Gastroesophageal sphincter (tissue), 4 donors: ENCODE measurements at places on chromosomes 7 and 10. TPM values are rescaled to one million over a fixed set of nuclear protein-coding genes. Genes with fewer than 3 reads are reported as not detected.

GRCh38 chr10:124697837-124698544 is 46.2 kb downstream of the FAM53B start:
- no peak for ATAC-seq

DNA sequence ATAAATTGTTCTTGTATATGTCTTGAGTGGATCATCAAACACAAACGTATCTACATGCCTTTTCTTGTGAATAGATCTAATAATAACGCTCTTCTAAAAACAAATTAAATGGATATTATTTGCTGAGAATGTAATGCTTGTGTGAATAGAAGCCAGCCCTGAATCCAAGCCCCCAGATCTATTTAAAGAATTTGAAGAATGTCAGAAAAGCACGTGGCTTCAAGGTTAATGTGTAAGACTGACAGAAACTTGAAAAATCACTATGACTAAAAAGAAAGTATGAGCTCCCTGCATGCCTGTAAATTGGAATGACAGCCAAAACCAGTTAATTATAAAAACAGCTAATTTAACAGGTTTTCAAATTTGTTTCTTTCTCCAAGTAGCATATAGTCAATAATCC is 43.2 kb upstream of the ATRNL1 start:
- no peak for ATAC-seq

DNA sequence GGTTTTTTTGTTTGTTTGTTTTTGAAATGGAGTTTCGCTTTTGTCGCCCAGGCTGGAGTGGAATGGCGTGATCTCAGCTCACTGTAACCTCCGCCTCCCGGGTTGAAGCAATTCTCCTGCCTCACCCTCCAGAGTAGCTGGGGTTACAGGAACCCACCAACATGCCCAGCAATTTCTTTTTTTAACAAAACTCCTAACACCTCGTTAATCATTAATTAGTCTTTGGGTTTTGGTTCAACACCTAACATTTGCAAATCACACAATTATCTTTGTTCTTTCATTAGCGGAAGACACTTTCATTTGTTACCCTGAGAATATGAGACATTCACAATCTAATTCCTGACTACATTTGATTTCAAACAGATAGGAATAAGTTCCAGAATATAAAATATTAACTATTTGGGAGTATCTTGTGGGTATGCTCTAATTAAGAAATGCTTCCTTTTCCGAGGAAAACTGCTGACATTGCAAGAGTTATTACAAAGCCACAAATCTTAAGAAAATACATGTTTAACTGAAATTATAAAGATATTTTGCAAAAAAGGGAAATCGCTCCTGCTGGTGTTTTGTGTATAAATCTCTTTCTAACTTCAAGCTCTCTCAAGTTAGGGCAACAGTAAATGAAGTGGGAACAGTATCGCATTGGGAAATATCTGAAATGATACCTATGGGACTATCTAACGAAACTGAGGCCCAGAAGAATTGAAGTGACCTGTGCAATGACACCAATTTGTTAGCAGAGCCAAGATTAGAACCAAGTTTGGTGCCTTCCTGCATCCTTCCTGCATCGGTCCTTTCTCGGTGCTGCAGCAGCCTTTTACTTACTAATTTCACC is 1.2 kb upstream of the LSM8 start:
- no peak for ATAC-seq

DNA sequence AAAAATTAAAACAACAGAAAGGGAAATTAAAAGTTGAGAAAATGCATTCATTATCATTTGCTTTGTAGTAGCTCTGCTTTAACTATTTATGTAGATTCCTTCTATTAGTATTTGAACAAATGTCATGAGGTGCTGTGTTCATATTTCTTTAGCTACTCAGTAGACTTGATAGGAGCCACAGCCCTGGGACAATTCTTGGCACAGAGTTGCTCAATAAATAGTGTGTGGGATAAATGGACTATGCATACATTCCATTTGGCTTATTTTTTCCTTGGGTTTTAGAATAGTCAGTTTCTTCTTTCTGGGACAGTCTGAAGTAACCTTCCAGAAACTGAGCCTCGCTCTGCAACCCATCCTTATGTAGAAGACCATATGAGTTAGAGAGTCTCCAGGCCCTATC is 13.4 kb downstream of the RPP30 start:
- ATAC-seq, result no peak

- no peak for ATAC-seq
These were observed 19.5 kb upstream of the EIF5AL1 start for GRCh38 chr10:79492839-79493238.

DNA sequence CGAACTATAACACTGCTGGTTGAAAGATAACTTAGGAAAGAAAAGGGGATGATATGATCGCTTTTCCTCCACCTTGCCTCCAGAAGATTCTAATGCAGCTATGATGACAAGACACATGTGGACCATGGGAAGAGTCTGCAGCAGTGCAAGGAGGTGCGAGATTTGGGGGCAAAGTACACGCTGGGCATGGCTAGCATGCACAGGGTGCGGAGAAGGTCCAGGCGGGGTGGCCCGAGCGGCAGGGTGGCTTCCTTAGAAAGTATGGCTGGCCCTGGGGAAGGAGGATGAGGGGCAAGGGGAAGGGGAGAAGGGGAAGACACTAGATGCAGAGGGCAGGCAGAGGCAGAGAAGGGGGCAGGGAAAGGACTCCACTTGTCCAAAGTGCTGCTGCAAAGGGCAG is 15.6 kb downstream of the ATXN7L1 start:
- ATAC-seq, result no peak

GRCh38 chr10:26269754-26270153 is 53.2 kb downstream of the GAD2 start:
- no peak for ATAC-seq

- no peak for ATAC-seq
These were observed 588.0 kb upstream of the LRRN3 start for GRCh38 chr7:110502888-110503465.

DNA sequence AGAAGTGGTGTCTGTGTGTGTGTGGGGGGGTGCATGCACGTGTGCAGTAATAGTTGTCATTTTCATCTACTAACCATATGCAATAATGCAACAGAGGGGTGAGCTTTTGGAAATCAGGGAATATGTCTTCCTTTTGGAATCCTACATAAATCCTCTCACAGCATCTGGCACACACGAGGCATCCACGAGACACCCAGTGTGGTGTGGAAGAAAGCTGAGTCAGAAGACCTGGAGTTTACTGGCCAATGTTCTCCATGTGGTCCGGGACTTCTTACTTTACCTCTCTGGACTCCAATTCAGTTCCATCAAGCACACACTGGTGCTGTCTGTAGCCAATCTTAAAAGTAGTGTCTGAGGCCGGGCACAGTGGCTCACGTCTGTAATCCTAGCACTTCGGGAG is 43.1 kb upstream of the C10orf90 start:
- ATAC-seq, result no peak

- ATAC-seq, result no peak
These were observed 39.3 kb downstream of the C1GALT1 start for GRCh38 chr7:7221599-7222038.

DNA sequence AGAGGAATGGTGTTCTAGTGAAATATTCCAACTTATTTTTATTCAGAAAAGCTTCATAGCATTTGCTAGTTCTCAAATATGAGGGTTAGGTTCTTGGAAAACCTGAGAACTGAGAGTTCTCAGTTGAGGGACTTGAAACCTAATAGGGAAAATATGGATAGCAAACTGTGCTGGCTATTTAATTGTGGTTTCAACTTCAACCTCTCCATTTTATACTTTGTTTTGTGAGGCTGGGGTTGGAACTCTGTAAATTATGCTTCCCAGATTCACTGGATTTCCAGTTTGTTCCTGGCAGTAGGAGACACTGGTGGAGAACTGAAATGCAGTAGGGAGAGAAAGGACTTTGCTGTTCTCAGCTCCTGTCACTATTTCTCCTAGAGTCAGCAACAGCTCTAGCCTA is 52.7 kb downstream of the CDK14 start:
- no peak for ATAC-seq

DNA sequence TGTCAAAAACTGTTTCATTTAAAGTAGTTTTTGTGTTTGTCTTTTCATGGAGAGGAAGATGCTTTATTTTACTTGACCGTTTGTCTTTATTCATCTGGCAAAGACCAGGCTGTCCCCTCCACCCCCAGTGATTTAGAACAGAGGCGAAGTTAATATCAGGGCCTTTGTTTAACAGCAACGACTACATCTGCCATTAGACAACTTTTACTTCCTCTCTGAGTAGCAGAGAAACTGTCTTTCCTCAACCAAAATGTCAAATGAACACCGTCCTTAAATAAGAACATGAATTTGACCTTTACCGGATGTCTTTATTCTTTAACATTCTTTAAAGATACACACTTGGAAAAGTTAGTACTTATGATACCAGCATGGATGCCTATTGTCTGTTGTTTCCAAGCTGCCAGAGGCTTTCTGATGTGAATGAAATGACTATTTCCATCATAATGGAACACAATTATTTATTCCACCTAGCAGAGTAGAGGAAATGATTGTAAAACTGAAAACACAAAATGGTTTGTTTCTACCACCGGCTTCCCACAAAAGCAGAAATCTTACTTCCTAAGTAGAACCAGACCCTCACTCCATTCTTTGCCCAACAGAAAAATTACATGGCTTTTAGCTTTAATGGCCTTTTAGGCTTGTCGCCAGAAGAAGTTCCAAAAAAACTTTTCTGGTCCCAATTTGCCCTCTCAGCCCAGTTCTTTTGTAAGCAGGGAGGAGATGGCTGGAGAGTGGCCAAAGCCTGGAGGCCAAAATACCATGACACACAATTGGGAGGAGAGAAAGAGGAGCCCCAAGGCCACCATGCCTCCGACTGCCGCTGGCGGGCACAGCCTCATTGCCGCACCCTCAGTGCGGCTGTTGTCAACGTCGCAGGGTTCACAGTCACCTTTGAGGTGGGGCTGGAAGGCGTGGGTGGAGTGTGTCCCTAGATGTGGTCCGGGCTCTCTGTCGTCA is 168.5 kb downstream of the TEX36 start:
- no peak for ATAC-seq

DNA sequence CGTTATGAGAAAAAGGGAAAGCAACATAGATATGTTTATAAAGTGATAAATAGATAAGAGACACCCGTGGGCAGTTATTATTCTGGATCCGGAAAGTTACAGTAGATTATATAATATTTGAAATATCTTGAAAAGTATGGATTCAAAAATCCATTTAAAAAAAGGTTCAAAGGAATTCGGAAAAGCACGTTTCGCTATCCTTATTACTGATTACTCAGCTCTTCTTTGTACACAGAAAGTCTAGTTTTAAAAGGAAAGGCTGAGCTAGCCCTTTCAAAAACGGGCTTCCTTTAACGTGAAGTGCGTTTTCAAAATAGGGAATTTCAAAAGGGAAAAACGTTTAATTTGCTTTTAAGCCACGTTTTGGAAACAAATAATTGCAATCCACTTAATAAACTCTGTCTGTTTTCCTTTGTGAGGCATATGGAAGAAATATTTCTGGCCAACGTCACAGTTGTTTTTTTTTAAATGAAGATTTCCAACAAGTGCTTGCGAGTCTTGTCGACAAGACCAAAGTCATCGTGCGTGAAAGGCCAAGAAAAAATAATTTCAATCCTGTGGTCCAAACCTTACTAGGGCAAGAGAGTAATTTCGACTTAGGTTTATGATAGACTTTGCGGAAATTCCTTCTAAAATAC is 2.2 kb upstream of the SKIDA1 start:
- ATAC-seq, result no peak

GRCh38 chr7:50147951-50148808 is 55.1 kb upstream of the ZPBP start:
- ATAC-seq, result no peak

- no peak for ATAC-seq
These were observed 235.0 kb downstream of the FANK1 start for GRCh38 chr10:126131341-126131740.

DNA sequence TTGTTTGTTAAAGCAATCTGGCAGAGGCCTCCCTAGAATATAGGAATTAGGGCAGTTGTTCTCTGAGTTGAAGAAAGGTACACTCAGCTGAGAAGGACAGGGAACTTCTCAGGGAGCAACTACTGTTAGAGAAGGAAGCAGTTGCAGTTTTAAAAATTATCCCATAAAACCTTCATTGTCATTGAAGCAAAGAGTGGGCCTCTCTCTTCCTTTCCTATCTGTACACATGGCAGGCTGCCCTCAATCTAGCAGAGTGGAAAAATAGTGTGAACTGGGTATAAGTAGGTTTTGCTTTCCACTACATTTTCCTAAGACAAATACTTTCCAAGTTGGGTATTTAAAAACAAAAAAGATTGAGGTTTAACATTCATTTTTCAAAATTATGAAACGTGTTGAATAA is 236.7 kb upstream of the KLF14 start:
- ATAC-seq, result no peak

DNA sequence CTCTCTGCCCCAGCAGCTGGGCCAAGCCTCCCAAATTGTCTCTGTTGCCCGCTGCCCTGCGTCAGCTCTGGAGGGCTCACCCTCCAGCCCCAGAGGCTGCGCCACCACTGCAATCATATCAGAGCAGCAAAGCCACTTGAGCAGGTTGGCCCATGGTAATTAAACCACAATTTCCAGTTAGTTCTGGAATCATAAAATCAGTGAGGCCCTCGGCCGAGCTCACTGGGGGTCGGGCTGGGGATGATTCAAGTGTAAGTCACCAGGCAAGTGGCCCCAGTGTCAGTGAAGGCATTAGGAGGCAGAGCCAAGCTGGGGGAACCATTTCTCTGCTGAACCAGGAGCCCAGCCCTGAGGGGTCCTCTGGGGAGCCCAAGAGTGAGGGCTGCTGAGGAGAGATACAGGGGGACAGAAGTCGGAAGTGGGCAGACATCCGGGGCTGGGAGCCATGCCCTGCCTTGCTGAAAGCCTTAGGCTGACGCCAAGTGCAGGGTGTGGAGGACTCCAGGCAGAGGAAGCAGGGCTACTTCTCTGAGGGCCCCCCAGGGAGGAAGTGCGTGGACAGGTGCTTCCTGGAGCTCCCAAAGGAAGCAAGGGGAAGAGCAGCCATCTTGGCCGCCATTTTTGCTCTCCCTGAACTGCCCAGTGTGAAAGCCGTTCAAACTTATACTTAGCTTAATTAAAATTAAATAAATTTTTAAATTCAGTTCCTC is 29.5 kb upstream of the SLC29A3 start:
- no peak for ATAC-seq

Gene EVX1
- total RNA-seq, result not detected

Gene TFR2
- not detected for total RNA-seq

Gene CH25H
- 0.93 TPM for total RNA-seq

Gene STMP1
- total RNA-seq, result 9.6 TPM

Gene ETV1
- 11.5 TPM for total RNA-seq

Gene CYP26C1
- 0.31 TPM for total RNA-seq

Gene SORBS1
- 1,866 TPM for total RNA-seq

Gene BMPER
- total RNA-seq, result 22.3 TPM
